ENCODE measurements at places on chromosomes 7 and 10.

DNA sequence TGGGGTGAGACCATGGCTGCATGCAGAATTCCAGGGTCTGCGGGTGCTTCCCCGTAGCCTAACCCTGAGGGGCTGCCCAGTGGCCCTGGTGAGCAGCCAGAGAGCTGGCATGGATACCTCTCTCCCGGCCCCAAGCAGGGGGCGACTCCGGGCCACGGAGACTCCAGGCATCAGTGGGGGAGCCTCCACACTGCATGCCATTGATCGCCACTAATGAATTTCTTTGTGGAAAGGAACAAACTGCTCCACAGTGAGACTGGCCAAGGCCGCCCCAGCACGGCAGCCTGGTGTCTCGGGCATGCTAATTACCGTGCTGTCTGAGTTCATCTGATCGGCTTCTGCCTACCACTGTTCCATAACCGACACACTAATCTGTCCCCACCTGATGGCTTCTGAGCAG, 184.4 kb downstream of the GRID1 start:
- peak; percentile 12 for DNase-seq

GRCh38 chr7:111329367-111330234, 232.7 kb downstream of the IMMP2L start:
- no peak for DNase-seq

DNA sequence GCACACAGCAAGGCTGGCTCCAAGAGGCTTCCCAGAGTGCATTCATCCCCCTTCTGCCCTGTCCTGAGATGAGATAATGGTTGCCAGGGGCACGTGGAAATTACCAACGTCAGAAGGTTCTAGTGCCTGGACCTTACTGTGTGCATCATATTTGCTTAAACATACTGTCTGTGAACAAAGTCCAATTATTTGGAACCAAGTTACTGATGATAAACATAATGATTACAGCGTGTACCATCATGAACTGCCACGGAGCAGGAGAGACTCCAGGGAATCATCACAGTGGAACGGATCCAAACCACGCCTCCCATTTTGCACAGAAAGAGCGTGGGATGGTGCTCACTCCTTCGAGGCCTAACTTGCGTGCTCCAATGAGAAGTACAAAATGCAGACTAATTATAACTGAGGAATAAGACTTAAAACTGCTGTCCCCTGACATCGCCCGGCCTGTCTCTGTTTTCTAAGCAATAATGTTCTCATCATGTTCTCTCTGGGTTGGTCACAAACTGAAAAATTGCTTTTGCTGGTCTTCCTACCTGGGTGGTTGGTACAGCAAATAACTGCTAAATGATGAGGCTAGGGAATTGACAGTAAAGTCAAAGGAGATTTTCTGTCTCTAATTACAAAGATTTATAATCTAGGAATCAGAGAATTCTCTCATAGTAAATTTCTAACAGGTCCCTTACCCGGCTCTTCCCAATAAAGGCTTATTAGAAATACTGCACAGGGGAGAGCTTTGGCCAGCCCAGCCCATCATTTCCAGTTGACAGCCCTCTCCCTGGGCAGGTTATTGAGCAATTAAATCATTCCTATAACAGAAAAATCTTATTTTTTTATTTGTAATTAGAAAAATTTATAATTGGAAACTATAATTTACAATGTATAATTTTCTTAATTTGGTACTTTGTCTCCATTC, 182.2 kb downstream of the CAMK1D start:
- no peak for DNase-seq

DNA sequence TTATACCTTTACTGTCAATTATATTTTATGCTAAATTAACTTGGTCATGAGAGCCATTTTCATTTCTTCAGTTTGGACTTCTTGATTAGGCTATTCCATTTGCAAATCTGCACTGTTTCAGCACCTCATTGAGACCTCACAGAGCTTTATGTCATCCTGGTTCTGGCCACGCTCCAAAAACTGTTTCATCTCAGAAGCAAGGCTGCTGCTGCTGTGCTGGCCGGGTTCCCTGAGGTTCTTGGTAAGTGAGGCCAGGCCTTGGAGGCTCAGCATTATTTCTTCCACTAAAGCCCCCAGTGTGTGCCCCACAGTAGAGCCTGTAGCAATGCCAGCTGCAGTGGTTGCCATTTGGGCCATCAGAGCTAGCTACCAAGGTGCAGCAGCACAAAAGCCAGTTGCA, 7.8 kb upstream of the ZNF485 start:
- DNase-seq: no peak

DNA sequence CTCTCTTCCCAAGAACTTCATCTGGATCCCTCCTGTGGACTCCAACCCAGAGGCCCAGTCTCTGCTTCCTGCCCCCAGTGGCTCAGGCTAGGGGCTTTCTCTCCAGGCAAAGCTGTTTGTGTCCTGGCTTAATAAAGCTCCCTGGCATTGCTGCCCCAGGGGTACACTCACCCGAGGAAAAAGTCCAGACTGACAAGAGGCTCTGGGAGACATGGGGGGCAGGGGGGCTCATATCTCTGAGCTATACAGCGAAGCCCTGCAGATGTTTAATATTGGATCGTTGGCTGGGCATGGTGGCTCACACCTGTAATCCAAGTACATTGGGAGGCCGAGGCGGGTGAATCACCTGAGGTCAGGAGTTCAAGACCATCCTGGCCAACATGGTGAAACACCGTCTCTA, 10.7 kb upstream of the COMTD1 start:
- DNase-seq: no peak

DNA sequence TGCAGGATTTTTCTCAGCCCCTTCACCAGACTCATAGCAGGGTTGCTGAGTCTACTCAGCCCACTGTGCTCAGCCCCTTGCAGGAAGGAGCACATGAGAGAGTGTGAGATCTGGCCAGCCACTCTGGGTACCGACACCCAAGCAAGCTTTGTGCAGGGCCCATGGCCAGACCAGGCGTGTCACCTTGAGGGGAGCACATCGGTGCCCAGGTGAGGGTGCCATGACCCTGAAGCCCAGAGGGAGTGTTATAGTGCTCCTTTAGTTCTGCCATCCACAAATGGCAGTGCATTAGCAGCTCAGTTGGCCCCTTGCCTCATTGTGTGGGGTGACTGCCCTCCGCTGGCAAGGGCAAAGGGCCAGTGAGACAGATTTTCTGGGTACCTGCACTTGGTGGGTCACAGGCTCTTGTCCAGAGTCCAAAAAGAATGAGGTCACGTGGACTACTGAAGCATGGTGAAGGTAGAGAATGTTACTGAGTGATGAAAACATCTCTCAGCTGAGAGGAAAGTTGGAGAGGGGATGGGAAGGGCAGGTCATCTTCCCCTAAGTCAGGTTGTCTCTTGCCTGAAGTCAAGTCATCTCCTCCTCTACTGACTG, 181.8 kb downstream of the MACC1 start:
- no peak for DNase-seq

DNA sequence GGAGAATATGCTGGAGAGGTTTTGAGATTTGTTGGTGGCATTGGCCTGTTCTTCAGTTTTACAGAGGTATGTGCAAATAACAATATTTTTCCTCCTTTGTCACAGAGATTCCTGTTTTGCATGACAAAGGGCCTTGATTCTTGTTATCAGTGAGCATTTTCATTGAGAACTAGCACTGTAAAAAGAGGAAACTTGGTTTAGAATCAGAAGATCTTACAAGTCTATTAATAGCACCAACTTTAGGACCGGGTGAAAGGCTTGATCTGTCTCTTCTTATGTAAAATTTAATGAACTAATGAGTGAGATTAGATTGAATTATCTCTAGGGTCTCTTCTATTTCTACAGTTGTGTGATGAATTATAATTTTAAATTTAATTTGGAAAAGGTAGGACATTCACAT, 25.5 kb downstream of the TSPAN13 start:
- no peak for DNase-seq

DNA sequence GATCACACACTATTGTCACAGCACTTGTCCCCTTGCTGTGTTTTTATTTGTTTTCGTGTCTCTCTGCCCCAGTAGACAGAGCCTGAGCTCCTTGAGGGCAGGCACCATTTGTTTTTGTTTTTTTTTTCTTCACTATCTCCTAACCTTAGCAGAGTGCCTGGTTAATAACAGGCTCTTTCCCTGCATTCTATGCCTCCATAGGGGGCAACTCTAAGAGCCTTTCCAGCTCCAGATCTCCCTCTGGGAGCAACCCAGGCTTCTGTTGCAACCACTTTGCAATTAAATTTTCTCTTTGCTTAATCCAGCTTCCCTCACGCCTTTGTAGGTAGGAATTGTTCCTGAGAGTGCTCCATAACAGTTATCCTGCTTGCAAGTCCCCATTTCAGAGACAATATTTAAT, 148.4 kb downstream of the PLXDC2 start:
- DNase-seq: no peak

DNA sequence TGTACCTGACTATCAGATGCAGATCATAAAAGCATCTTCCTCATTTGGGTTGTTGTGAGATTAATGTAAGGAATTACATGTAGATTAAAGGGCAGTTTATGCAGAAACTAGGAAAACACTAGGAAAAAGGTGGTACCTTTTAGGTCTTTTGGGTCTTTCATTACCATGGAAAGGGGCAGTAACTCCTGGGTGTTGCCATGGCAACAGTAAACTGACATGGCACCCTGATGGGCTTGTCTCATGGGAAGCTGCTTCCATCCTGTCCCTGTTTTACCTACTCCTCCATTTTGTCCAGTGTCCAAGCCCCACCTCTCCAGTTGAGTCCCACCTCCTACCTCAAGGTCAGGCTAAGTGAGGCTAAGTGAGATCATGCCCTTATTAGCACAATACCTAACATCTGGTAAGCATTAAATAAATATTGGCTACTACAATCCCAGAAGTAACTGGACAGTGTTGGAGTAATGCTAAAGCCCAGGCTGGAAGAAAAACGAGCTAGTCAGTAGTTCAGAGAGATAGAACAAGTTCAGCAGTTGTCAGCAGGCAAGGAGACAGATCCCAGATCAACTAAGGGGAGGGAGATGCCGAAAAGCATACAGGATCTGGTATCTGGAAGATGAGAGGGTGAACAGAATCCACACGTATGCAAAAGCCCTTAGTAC, 240.0 kb upstream of the AUTS2 start:
- DNase-seq: no peak

GRCh38 chr10:103798511-103798910, 56.9 kb downstream of the SH3PXD2A start:
- DNase-seq: no peak

DNA sequence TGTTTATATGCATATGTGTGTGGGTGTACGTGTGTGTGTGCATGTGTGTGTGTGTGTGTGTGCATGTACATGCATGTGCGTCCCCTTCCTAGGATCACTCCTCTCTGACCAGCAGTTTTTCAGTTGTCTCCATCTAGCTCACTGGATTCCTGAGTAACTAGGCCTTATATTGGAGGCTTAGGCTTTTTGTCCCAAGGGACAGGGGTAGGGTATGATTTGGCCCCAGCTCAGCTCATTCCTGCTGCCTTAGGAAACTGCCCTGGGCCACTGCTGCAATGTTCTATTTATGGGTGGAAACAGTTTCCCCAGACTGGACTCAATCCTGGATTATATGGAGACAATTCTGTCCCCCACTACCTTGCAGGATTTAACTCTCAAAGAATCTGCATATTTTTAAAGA, 68.8 kb upstream of the SDK1 start:
- DNase-seq: no peak

- no peak for DNase-seq
Observed at GRCh38 chr10:12803776-12804175, 197.7 kb downstream of the CCDC3 start.

DNA sequence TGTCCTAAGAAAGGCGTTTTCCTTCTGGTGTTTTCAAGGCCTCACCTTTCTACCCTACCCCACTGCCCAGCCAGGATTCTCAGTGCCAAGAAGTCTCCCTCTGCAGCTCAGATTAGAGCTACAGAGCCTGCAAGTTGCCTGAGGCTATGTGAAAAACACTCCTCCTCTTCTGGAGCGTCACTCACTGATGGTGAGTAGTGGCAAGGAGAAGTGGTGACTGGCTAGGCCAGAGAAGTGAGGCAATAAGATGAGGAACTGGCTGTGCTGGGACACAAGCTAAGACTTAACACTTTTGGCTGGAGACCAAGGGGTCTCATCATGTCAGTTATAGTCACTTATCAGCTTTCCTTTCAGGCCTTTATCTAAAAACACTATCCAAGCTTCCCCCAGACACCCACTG, 86.7 kb upstream of the PRKAR2B start:
- no peak for DNase-seq

DNA sequence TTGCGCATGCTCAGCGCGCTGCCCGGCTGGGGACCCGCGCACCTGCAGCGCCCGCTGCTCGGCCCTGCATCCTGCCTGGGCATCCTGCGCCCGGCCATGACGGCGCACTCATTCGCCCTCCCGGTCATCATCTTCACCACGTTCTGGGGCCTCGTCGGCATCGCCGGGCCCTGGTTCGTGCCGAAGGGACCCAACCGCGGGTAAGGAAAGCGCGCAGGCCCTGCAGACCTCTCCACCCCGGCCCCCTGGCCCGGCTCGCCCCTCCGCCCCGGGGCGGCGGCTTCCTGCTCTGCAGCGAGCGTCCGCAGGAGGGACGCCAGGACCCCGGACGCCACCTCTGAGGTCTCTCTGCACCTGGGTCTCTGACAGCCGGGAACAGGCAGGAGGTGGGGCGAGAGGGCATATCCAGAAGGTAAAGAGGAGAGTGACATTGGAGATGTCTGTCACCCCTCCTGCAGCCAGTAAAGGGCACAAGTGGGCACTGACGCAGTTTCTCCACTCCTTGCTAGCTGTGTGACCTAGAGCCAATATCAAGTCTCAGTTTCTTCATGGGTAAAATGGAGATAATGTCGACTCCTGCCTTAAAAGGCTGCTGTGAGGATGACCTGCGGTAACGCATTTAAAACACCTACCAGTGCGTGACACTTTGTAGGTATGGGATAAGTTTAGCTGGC, 338 bp downstream of the ATP6V0E2 start:
- DNase-seq: no peak

DNA sequence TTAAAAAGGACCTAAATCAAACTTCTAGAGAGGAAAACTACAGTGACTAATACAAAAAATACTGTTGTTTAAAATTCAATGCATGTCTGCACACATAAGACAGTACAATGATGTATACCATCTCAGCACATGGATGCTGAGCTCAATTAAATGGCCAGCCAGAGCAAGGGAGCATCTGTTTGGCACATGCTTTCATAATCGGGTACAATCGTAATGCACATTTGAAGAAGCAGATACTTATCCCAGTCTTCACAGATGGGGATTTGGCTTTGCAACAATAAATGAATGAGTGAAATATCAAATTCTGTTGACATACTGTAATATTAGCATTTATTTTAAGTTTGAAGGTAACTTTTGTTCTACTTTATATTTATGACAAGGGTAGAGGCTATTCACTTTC, 187.8 kb downstream of the CRPPA start:
- no peak for DNase-seq

DNA sequence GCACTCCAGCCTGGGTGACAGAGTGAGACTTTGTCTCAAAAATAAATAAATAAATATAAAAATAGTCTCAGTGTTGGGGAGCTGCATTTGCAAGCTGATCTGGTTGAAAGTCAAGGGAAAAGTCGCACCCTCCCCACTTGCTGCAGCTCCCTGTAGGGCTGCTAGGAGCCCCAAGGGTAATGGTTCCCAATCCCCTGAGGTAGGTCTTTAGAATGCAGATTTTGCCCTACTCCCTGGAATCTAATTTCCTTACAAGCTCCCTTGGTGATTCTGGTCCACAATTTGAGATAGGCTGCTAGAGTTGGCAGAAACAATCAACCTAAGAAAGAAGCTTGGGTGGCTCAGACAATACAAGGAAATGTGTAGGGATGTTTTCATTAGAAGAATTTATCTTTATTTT, 232.5 kb upstream of the YAE1 start:
- DNase-seq: no peak
